ENCODE measurements at places on chromosomes 3 and 15.
A peak's percentile ranks its signal among the peaks of the same experiment; 100 is the strongest.

GRCh38 chr15:55649058-55649423, 60.9 kb upstream of the PYGO1 start:
- DNase-seq, result no peak

DNA sequence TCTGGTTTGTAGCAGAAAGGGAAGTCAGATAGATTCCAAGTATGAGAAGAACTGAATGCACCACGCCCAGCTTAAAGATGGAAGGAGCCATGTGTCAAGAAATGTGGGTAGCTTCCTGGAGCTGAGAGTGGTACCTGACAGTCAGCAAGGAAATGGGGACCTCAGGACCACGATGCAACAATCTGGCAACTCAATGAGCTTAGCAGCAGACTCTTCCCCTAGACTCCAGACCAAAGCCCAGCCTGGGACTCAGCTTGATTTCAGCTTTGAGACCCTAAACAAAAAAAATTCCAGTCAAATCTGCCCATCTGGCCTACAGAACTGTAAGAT, 24.4 kb downstream of the MIX23 start:
- DNase-seq, result no peak

- peak; percentile 21 for DNase-seq
Measured at GRCh38 chr3:104437891-104438290, 928.8 kb upstream of the ALCAM start.

DNA sequence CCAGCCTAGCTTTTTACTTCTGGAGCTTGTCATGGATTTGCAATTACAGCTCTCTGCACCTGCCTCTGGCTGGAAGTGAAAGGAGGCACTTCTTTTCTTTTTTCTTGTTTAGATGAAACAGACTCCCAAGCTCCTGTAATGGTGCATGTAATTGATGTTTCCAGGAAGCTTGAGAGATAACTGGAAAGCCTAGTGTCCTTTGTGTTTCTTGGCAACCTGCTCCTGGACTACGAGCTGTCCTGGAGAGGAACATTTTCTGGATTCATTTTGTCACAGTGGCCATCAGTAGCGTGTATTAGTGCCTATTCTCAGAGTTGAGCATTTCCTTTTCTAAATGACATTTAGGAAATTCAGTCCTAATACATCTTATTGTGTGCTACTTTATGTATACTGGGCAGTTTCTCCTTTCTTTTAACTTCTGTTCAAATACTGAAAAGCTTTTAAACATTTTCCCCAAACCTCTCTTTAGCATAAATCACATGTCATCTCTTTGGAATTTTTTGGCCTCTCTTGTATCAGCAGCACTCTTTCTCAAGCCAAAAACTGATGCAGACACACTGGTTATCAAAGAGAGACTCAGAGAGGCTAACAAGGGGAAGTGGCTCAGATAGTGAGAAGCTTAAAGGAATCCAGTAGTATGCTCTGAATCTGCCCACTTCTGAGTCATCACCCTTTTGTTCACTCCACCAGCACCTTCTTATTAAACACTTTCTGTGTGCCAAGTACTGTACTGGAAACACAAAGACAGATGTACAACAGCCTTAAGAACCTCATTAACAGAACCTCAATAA, 62.6 kb upstream of the SLC2A2 start:
- DNase-seq, result no peak

DNA sequence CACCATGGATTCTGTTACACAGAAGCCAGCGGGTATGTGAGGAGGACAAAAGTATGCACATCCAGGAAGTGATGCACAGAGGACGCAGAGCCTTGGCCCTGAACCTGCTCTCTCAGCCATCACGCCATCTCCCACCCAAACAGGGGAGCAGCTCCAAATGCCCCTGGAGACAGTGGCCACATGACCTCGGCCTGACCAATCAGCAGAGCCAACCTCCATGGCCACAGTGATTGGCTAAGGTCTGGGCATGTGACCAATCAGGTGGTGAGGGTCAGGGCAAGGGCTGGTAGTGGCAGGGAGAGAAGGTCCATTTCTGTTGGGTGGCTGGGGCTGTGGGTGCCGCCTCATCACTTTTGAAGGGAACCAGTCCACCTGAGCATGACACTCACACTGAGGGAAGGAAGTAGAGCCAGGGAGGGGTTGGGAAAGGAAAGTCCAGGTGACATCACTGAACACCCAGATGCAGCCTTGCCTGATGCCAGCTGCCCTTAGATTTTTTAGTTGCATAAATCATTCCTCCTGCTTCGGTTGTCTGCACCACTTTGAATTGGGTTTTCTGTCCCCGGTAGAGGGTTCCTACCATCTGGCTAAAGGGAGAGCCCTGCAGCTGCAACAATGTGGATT, 70.3 kb upstream of the IQSEC1 start:
- DNase-seq, result no peak

GRCh38 chr15:83794209-83794608, 140.3 kb downstream of the ADAMTSL3 start:
- DNase-seq, result no peak

DNA sequence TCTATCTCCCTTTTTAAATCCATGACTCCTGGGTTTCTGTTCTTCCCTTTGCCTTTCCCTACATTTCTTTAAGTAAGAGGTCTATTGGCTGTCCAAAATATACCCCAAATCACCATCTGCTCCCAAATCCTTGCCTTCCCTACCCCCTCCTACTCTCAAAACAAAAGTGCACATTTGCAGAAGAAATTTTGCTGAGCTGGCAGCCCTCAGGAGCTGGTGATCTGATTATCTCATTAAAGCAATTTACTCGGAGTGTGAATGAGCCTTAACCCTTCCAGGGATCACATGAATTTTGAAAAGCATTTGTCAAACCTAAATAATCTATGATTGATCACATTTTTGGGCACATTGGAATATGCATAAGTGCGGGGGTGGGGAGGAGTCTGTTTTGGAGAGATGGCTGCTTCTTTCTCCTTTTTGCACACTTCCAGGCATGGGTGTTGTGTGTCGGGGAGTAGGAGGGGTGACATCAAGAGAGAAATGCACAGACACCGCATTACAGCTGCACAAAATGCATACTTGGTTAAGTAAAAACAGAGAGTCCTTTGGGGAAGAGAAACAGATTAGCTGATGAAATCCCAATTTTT, 892.6 kb downstream of the TUSC7 start:
- DNase-seq, result no peak

- DNase-seq, result no peak
Measured at GRCh38 chr15:87910301-87910700, 346.2 kb downstream of the NTRK3 start.

DNA sequence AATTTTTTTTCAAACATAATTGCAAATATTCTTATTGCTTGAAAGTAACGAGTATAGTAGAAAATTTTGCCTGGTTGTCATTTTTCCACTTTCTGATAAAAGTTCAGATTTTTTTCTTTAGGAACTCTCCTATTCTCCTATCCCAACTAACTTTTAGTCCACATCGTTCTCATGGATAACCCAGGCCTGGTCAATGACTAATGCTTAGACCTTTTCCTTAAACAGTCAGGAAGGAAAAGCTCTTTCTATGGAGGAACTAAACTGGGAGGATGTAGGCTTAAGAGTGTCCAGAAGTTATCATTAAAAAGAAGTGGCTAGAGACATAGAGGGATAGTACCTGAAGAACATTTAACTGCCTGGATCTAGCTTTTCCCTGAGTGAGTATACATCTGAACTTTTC, 26.7 kb downstream of the CIP2A start:
- no peak for DNase-seq

- no peak for DNase-seq
Measured at GRCh38 chr3:9204253-9204992, 45.0 kb downstream of the SRGAP3 start.

DNA sequence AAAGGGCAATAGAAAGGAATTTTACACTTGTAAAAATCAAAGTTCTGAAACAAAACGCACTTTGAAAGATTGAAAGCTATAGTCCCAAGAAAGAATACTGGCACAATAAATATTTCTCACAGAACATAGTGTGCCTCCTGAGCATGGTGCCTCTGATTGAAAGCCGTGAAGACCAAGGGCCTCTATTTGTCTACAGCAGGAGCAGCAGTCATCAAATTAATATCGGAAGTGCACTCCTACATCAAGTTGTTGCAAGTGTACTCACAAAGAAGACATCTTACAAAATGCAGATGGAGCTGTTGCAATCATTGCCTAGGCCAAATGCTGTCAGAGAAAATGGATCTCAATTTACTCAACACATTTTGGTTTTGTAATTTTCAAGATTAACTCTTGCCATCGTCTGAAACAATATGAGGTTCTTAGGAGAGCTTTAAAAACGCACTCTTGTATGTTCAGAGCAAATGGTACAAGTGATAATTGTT, 9.2 kb upstream of the WDR49 start:
- DNase-seq, result no peak

GRCh38 chr3:184314363-184314699, at the start of gene EIF4G1:
Gene EIF4G1, plus strand, starts transcription at chr3:184314606. Its CDS starts 1,191 bp downstream, at chr3:184315797.
- peak; percentile 97 for DNase-seq

- no peak for DNase-seq
Measured at GRCh38 chr3:128681369-128681829, 30.8 kb upstream of the RPN1 start.

DNA sequence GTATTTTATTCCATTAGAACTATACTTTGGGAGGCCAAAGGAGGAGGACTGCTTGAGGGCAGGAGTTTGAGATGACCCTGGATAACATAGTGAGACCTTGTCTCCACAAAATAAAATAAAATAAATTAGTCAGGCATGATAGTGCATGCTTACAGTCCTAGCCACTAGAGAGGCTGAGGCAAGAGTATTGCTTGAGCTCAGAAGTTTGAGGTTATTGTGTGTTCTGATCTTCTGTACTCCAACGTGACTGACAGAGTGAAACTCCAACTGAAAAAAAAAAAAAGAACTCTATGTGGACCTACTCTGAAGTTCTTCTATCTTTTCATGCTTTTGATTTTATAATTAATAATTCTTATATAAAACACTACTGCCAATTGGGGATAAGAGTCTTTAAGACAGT, 1560.0 kb upstream of the GBE1 start:
- DNase-seq, result no peak

- DNase-seq, result no peak
Measured at GRCh38 chr15:36596915-36597314, 17.5 kb downstream of the CDIN1 start.

GRCh38 chr3:133532951-133533350, 40.5 kb upstream of the CDV3 start:
- DNase-seq, result no peak

DNA sequence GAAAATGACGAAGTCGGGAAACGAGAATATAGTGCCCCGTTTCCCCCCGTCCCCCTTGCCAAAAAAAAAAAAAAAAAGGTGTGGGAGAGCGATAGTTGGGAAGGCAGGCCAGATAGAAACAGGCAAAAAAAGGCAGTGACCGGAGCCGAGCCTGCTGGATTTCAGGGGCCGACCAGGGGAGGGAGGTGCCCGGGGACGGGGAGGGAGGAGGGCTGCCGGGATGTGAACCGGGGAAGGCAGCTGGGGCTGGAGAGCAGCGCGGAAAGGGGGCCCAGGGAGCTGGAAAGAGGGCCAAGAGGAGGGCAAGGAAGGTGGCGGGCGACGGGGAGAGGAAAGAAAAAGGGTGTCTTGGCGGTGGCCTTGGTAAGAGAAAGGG, 837 bp downstream of the LRRN1 start:
- DNase-seq, result peak; percentile 6

- DNase-seq, result no peak
Measured at GRCh38 chr3:95923496-95924210, 890.7 kb upstream of the EPHA6 start.

GRCh38 chr3:195007766-195008165, 263.2 kb downstream of the XXYLT1 start:
- no peak for DNase-seq

GRCh38 chr3:142892714-142893113, 3.8 kb upstream of the PCOLCE2 start:
- DNase-seq, result no peak

- DNase-seq, result no peak
Measured at GRCh38 chr3:165644331-165644730, 192.9 kb downstream of the BCHE start.

DNA sequence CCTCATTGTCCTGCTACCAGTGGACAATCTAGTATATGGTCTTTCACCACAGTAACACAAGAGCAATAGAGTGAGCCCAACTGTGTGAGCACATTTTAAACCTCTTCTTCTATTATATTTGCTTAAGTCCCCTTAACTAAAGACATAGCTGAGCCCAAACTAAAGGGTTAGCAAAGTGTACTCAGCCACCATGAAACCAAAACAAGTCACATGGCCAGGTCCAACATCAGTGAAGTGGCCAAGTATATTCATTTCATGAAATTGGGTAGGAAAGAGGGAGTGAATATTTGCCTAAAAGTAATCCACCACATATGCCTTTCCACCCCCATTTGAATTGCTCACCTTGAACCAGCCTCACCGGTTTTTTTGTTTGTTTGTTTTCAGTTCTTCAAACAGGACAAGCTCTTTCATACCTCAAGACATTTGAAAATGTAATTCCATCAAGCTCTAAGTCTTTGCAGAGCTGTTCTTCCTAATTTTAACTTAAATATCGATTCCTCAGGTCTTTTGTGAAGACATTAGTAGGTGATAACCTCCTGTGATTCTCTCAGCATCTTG, 327.0 kb upstream of the SEMA6D start:
- peak; percentile 7 for DNase-seq

DNA sequence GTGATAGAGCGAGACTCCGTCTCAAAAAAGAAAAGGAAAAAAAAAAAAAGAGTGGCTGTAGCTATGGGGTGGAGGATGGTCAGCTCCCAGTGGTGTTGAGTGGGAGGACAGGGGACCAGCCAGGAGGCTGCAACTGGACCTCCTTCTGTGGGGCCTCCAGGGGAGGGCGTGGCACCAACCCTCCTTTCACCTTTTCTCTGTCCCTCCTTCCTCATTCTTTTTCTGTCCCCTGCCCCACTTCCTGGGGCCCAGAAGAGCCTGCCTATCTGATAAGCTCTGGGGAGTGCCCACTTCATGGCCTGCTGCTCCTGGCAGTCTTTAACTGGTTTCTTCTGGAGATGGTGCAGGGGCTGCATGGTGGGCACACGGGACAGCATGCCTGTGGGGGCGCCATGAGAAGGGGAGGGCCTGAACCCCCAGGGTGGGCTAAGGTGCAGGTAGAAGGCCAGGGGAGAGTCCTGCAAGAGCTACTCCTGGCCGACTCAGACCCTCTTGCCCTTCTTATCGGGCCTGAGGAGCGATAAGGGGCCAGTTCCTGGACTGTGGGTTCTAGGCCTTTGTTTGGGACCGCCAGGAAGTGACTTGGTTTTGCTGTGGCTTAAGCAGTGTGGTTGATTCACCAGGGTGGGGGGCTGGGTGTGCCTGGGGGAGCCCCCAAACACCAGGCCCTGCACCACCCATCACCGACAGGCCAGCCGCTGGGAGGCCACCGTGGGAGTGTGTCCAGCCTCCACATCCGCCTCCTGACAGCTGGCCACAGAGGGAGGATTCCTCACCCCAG, 49.4 kb upstream of the FLNB start:
- DNase-seq, result no peak

- no peak for DNase-seq
Measured at GRCh38 chr3:36695769-36696137, 68.6 kb downstream of the DCLK3 start.

GRCh38 chr15:33411596-33412540, 101.1 kb downstream of the RYR3 start:
- no peak for DNase-seq

GRCh38 chr15:64067564-64068030, 21.3 kb upstream of the DAPK2 start:
- DNase-seq, result peak; percentile 57

DNA sequence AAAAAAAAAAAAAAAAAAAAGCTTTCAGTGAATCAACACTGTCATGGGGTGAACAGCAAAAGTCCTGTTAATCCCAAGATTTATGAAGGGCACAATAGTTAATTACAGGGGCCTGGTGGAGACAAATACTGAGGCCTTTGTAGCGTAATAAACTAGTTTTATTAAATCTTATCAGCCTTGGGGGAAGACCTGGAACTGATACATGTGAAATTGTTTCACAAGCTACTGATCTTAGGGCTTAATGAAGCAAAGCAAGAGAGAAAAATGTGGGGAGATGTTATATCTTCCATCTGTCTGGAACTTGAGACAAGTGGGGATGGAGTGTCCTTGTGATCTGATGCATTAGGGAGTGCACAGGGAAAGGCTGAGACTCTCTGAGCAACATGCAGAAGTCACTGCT, 47.9 kb upstream of the OSBPL11 start:
- no peak for DNase-seq

All from NCI-H345 (cell line).